ENCODE measurements at places on chromosomes 3 and 15.

DNA sequence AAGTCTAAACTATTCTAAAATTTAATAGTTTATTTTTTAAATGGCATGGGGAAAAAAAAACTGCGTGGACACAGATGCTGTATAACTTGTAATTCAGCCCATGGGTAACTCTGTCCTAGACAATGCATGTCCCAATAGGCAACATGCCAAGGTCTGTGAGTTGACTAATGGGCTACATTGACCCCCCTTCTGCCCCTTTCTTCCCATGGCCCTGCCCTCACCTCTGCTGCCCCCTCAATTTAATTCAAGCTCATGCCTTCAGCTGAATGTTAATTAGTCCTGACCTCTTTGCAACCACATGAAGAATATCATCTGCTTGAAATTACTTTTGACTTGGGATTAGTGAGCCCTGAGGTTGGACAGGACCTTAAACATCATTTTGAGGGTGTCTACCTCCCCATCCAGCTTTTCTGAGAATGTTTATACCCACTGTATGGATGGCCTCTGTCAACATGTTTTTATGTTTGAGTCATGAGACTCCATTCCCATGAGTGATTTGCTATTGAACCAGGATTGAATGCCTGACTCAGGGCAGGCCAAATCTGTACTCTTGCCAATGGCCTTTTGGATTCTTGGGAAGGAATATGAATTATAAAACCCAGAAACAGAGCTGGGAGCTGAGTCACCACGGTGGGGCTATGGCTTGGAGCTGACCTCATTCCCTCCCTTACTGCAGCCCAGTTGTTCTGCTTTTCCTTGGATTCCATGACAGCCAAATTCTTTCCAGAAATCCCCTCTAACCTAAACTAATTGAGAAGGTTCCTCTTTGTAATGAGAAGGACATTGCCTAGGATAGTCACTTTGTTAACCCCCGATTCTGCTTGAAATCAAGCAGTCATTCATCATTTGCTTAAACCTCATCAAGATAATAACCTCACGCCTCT is 33.5 kb upstream of the PDE8A start:
- DNase-seq = no peak

DNA sequence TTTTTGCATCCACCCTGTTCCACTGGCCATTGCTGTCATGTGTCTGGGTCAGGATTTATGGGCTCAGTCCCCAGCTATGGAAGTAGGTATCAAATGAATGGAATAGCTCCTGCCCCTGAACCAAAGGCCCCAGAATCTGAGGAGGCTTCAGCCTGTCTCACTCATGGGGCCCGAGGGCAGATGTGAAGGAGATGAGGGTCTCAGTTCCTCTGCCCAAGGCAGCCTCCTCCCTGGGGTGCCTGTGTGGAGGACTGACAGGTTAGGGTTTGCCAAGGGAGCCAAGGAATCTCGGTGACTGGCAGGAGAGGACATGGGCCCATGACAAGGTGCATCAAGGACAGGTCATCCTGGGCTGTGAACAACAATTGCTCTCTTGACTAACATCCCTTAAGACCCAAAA is 70.4 kb downstream of the CPN2 start:
- no peak for DNase-seq

DNA sequence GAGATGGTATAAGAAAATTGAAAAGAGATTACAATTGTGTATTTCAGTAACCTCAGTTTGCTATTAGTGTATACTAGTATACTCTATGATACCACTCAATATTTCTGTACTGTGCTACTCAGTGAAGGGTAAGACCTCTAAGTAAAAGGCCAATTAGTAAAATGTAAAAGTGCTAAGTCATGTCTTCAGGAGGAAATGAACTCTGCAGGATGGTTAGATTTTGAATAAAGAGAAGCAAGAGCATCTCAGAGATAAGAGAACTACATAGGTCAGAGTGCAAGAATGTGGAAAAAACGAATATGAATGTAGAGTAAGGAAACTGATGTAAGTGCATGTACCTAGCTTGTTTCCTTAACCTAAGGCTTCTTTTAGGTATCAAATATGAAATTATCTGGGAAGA is 796.6 kb upstream of the GBE1 start:
- no peak for DNase-seq

GRCh38 chr15:63369781-63370180 is 11.9 kb downstream of the CA12 start:
- no peak for DNase-seq
